ENCODE measurements at places on chromosomes 13 and 19.

- H3K36me3 ChIP-seq: no peaks in the 10 kb centered on the region
- H3K27me3 ChIP-seq: peaks cover 29% of the 10 kb centered on the region
- peak; percentile 51 for DNase-seq
- H3K4me3 ChIP-seq: no peak within 1 kb of the TSS
Measured at GRCh38 chr19:45913874-45914830, at the start of gene NANOS2. NANOS2 (minus strand) TSS chr19:45914778; CDS start chr19:45914693, 85 bp downstream.

GRCh38 chr13:80262051-80262695 is 78.8 kb downstream of the SPRY2 start:
- no peak for DNase-seq
- no peak overlapping the region for H3K4me3 ChIP-seq
- no peaks in the 10 kb centered on the region for H3K36me3 ChIP-seq
- no peaks in the 10 kb centered on the region for H3K4me1 ChIP-seq
- H3K27me3 ChIP-seq: no peaks in the 10 kb centered on the region
- no peak overlapping the region for H3K27ac ChIP-seq

DNA sequence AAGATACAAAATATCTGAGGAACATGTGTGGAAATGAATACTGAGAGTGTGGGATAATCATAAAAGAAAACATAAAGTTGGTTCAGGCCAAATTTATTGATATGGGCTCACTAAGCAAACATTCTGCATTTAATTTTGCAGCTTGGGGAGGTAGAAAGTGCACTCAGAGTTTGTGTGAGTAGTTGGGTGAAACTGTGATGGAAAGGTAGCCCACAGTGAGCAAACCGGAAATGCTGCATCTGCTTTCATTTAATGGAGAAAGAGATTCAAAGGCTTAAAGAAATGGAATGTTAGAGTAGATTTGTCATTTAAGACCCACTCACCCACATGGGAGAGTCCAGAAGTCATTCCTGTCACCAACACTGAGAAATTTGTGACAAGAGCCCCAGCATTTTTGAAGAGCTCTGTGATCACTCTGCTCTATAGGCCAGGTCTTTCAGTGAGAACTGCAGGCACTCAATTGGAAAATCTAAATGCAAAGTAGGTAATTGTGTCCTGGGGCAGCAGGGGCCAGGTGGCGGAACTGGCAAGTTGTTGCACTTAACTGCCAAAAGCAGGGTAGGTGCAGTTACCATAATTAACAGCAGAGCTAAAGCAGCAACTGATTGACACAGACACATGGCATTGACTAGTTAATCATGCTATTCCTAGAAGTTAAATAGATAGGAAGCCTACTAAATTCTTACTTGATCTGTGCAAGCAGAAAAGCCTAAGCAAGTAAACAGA is 1228.3 kb upstream of the PCDH20 start:
- H3K4me3 ChIP-seq: no peak overlapping the region
- H3K36me3 ChIP-seq: no peaks in the 10 kb centered on the region

- peaks cover 34% of the 10 kb centered on the region for H3K27me3 ChIP-seq
- no peak for DNase-seq
- no peaks in the 10 kb centered on the region for H3K4me1 ChIP-seq
- H3K36me3 ChIP-seq: no peaks in the 10 kb centered on the region
- H3K27ac ChIP-seq: no peak overlapping the region
Measured at GRCh38 chr19:19215792-19216191, 4.0 kb downstream of the NCAN start.

- H3K4me1 ChIP-seq: peaks cover 43% of the 10 kb centered on the region
- H3K36me3 ChIP-seq: no peaks in the 10 kb centered on the region
- no peaks in the 10 kb centered on the region for H3K27me3 ChIP-seq
- no peak for DNase-seq
- peak overlapping the region; percentile 50 for H3K4me3 ChIP-seq
Measured at GRCh38 chr13:22061371-22061805, 390.5 kb downstream of the FGF9 start.

DNA sequence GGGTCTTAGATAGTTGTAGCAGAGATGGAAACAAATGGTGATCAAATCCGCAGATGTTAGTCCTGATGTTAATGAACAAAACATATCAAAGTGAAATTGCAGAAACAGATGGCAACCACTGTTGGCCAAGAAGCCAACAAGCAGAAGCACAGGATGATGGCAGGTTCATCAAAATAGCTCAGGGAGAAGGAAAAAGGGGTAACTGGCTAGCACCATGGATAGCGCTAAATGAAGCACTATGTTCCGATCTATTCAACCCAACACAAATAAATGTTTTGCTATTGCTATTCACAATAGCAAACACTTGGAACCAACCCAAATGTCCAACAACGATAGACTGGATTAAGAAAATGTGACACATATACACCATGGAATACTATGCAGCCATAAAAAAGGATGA is 413.7 kb downstream of the FGF14 start:
- H3K4me3 ChIP-seq: no peak overlapping the region
- no peaks in the 10 kb centered on the region for H3K27me3 ChIP-seq
- H3K36me3 ChIP-seq: no peaks in the 10 kb centered on the region
- DNase-seq: no peak
- no peak overlapping the region for H3K27ac ChIP-seq

All from activated CD8-positive, alpha-beta T cell treated with anti-CD3 and anti-CD28 coated beads, Interleukin-2, amount 10 ng/mL, durations not matched to agents 7 days and 5 days (primary cell).